Activated naive CD4-positive, alpha-beta T cell treated with Interleukin-2 at 50 U/mL for 16 hours (primary cell): ENCODE measurements at places on chromosomes 16 and 17.

DNA sequence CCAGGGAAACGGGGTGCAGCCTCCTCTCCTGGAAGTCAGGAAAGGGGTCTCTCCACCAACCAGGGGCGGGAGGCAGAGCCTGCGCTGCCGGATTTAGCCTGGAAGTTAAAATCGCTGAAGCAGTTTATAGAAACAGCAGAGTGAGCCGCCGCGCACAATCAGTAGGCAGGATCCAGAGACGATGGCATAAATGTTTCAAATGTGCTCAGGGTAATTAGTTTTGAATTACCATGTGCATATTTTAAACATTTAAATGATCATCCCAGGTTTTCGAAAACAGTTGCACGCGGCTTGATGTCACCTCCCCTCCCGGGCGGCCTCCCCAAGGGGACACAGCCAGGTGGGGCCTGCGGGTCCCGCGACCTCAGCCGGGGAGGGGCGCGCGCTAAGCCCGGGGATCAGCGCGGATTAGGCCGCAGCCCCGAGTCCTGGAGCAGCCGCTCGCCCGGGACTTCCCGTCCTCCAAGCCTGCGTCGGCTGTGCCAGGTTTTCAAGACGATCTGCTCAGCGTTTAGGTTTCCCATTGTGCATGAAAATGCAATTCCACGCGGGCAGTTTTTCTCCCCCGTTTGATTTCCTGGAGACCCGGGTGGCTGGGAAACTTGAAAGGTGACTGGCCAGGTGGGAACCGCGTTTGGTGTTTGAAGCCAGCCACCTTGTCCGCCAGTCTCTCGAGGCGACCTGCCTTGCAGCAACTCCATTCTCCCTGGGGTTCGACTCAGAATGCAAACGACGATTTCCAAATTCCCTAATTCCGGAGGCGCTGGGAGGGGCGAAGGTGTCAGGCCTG lies 78.3 kb downstream of the RPA1 start:
- peak; percentile 9 for DNase-seq

GRCh38 chr16:88784074-88784855 lies 755 bp downstream of the PIEZO1 start:
- DNase-seq = peak; percentile 57

- DNase-seq = no peak
Observed at GRCh38 chr16:54792811-54793210, 137.9 kb upstream of the IRX5 start.

DNA sequence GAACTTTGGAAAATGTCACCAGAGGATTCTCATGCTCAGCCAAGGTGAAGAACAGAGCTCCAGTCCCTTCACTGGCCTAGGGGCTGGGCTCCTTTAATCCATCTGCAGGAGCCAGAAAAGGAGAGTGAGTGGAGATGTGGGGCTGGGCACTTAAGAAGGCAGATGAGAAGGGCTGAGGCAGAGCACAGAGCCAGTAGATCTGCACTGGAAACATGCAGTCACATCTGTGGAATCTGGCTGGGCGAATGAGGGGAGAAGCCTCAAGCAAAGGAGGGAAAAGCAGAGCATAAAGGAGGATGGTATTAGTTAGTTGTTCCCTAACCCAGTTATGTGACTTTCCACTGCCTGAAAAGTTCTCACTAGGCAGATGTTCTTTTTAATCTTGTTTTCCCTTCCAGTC lies 50.4 kb upstream of the BCAR1 start:
- no peak for DNase-seq

- DNase-seq = no peak
Observed at GRCh38 chr17:55391244-55391757, 30.3 kb downstream of the MMD start.

DNA sequence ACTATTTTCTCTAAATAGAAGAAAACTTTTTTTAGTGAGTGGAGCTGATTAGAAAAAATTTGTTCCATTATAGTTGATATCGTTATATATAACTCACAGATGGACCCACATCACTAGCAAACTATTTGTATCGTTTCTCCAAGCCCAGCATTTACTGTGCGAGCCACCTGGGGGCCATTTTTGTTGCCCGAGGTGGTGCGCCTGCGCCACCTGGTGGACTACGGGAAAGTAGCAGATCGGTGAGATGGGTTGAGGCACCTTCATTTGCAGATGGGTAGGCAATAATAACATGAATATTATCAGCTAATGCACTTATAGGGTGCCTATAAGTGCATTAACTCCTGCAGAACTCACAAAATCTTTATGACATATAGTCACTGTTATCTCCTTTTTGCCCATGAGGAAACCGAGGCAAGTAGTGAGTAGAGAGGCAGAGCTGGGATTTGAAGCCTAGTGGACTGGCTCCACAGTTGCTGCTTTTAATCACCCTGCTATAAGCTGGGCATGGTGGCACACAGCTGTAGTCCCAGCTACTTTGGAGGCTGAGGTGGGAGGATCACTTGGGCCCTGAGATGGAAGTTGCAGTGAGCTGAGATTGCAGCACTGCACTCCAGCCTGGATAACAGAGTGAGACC lies 23.2 kb upstream of the NTN1 start:
- peak; percentile 82 for DNase-seq

DNA sequence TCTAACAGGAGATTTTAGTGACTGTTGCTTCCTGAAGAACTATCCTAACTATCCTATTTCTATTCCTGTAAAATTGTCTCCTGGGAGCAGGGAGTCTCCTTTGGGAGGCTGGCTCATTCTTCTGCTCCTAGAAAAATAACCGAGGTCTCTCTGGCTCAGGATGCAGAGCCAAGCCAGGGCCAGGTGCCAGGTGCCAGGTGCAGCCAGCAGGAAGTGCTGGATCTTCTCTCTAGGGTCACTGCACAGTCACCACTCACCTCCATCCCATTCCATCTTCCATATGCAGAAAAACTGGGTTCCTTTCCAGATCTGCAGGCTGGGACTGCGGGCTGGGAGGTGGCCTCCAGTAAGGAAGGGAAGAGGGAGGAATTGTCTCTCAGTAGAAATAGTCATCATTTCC lies 3.8 kb upstream of the TMC7 start:
- no peak for DNase-seq

GRCh38 chr17:72063756-72064450 lies 56.9 kb upstream of the SOX9 start:
- DNase-seq = no peak

- DNase-seq = no peak
Observed at GRCh38 chr16:84178146-84178765, 8.6 kb downstream of the TAF1C start.

DNA sequence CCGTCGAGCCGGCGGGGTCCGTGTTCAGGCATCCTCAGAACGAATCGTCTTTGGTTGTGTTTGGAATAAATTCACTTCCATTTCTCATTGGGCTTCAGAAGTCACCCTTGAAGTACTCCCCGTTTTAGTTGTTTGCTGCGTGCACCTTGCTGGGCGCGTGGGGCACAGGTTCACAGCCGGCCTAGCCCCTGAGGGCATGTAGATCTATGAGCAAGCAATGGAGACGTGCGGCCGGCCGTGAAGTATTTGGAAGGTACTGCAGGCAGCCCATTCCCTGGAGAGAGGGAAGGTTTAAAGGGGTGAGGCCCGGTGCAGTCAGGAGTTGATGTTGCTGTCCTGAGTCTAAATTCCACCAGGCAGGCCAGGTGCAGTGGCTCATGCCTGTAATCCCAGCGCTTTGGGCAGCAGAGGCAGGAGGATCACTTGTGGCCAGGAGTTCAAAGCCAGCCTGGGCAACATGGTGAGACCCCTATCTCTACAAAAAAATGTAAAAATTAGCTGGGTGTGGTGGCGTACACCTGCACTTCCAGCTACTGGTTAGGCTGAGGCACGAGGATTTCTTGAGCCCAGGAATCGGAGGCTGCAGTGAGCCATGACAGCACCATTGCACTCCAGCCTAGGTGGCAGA lies 714 bp downstream of the ACSF3 start:
- peak; percentile 37 for DNase-seq

GRCh38 chr17:39118674-39119419 lies 32.6 kb downstream of the PLXDC1 start:
- no peak for DNase-seq
